ENCODE measurements at places on chromosomes 1 and 21.

DNA sequence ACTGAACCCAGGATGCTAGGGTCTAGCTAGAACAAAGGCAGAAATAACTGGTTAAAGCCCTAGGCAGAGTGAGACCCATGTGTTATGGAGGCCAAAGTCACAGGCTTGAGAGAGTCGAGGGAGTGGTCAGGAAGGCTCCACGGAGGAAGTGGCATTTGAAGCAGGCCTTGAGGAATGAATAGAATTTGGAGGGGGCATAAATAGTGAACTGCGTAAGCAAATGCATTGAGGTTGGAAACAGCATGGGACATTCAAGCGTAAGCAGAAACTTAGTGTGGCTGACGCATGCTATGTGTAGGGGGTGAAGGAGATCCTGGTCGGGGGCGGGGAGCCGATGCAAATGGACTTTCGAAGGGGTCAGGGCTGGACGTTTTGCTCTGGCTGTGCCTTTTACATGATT is 11.5 kb downstream of the AZIN2 start:
- no peak for DNase-seq

GRCh38 chr21:40255518-40256444 is 388.5 kb downstream of the PCP4 start:
- DNase-seq: no peak

DNA sequence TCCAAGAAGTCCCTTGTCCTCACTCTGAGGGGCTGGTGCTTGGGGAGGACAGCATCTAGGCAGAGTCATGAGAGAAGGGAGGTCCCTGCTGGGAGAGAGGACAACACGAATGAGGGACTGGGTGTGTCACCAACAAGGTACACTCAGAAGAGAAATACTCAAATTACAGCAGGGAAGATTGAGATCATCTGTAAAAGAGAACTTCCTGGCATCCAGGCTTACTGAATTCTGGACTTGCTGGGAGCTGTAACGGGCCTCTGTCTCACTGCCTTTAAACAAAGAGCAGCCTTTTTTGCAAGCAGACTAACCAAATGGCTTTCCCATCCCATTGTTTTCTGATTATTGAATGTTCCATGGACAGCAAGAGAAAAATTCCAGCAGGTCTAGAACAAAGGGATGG is 195.7 kb upstream of the RAB4A start:
- no peak for DNase-seq

GRCh38 chr1:109759513-109760334 is 4.0 kb downstream of the EPS8L3 start:
- no peak for DNase-seq

GRCh38 chr1:144101397-144102045 is 129.7 kb upstream of the FAM72C start:
- DNase-seq: no peak

DNA sequence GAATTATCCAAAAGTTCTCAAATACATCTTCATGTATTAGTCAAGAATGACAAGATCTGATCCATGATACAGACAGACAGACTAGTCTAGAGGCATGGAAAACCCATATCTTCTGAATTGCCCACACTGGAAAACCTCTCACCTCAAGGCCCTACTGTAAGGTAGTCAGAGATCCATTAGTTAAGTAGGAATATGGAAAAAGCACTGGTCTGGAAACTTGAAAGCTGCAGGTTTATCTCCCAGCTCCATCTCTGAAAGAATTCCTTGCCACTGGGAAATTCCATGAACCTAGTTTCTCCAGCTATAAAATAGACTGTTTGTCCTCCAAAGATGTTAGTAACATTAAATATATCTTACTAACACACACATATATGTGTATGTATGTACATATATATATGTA is 169.2 kb downstream of the AKT3 start:
- no peak for DNase-seq

GRCh38 chr1:114431026-114431425 is 80.0 kb downstream of the TRIM33 start:
- DNase-seq: no peak

GRCh38 chr21:34037009-34037795 is 36.2 kb upstream of the MRPS6 start:
- no peak for DNase-seq

DNA sequence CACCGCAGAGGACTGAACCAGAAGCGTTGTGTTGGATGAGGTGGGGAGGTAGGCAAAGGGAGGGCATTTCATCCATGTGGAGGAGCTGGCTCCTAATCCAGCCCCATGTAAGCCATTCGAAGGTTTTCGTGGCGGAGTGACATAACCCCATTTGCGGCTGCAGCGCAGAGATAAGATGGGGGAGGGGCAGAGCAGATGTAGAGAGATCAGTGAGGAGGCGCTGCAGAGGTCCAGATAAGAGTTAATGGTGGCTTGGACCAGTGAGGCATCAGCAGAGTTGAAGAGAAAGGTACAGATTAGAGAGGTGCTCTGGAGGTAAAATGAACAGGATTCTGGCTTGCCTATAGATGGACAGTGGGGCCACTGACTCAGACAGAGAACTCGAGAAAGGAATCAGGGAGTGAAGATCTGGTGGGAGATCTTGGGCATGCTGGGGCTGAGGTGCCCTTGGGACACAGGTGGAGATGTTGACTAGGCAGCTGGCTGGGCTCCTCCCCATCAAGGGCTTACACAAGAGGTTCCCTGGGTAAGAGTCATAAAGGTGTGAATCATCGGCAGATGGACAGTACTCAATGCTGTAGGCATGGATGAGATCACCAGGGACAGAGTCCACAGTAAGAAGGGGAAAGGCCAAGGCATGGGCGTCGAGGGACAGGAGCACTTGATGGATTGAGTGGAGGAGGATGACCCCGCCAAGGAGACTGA is 7.8 kb upstream of the PTPRF start:
- DNase-seq: no peak

DNA sequence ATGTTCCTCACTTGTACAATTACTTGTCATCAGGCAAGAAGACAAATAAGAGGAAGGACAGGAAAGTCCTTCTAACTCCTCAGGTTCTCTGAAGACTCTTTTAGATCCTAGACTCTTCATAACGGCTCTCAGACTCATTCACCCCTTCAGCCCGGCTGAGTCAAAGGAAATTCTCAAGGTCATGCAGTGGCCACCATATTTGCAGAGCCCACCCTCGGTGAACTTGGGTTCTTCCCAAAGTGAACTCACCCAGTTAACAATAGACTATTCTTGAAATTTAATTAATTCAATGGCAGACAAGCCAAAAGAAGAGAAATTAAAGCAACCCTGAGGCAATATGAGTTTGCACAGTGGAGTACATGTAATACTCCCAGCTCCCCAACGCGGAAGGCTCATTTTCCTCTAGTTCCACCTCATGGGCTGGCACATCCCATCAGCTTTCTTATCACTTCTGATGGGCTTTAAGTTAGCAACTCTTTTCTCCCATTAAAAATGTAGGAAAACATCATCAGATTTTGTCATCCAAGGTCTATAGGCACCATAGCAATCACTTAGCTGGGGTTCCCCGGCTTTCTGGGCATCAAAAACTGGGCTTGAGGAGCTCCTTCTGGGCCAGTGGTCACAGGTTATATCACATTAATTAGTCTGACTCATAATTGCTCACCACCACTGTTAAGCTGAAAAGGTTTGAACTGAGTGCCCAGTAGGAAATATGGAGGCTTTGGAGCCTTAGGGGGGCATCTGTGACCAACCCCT is 27.8 kb upstream of the TIAM1 start:
- DNase-seq: no peak

- DNase-seq: no peak
These were observed 17.0 kb downstream of the TRAF5 start for GRCh38 chr1:211343607-211344006.

DNA sequence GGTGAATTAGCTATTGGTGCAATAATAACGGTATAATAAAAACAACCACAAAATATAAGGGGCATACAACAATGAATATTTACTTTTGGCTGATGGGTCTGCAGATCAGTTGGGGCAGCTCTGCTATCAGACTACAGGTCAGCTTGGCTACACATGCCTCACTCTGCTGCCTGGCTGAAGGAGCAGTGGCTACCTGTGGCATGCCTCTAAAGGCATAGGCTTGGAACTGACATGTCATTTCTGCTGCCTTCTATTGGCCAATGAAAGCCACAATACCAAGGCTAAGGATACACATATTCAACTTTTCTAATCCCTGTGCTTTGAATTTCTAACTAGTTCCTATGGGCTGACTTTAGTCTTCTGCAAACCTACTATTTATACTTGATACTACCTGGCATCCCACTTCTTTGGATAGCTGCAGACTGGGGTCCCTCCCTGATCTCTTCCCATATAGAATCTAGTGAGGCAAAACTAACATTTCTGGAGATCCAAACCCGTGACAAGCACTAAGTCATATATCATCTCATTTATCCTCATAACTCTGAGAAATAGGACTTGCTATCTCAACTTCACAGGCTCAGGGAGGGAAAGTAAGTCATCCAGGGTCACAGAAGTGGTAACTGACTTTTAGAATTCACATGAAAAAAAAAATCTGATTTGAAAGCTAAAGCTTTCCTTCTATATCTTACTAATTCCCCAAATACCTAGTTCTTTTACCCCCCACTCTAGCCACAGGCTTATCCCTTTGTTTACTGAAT is 19.2 kb upstream of the SYDE2 start:
- no peak for DNase-seq

DNA sequence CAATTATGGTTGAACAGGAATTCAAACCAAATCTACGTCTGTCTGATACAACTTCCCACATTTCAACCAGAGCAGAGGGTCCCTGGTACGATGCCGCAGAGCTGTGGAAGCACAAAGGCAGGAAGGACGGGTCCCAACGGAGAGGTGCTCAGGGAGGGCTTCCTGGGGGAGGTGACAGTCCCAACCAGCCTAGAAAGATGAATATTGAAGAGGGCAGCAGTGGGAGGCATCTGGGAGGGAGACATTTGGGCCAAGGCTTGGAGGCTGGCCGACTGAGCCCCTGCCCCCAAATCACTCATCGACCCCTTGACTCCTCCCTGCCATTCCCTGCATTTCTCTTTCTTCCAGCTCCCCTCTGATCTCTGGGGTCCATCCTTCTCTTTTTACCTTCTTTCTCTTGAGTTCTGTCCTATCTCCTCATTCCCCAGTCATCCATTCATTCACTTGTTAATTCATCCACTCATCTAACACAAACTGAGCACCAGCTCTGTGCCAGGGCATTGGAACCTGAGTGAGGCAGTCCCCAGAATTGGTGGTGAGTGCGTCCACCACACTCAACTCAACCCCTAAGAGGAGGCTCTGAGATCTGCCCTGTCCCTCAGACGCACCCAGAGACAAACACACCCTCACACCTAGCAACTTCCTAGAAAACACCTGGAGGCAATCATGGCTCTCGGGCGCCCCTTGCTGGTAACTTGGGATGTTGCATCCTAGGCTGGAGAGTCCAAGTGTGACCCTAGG is 13.2 kb upstream of the CELA3B start:
- DNase-seq: peak; percentile 63

DNA sequence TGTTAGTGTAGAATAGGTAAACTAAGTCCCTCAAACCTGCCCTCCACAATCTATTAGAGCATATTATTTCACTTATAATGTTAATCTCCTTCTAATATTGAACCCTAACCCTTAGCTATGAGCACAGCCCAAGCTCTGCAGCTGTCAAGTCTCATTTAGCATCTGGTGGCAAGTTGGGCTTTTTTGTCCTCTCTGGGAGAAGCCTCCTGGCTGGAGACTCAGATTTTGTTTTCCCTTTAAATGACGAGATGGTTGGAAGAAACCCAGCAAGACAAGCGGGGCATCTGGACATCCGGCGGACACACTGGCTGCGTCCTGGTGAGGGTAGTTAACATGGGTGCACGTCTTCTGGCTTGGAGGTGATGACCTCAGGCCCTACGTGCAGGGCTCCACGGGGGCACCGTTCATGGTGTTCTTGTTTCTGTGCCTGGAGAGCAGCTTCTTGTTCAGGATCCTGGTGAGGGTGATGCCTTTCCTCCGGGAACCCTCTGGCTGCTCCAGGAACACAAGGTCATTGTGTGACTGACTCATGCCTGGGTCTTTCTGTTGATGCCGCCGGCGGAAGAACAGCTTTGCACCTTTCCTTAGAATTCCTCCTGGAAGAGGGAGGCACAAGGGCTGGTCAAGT is 9.7 kb upstream of the PRDM15 start:
- DNase-seq: no peak

- DNase-seq: no peak
These were observed 43.4 kb upstream of the MRPS6 start for GRCh38 chr21:34029743-34030528.

DNA sequence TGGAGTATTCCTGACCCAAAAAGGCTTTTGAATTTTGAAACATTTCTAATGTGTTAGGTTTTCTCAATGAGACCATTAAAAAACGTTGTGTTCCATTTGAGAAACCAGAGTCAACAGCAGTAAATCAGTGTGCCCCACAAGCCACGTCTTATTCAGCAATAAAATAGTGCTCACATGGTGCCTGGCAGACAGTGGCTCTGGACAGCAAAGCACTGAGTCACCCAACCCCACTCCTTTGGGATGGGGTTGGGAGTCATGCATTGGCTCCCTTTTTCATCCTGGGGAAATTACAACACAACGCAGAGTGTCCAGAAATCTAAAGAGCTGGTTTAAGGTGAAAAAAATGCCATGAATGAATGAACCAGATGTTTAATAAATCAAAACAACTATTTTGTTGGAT is 46.5 kb downstream of the KCNJ15 start:
- DNase-seq: no peak

- no peak for DNase-seq
These were observed 323.7 kb upstream of the FAM78B start for GRCh38 chr1:166490437-166490991.

DNA sequence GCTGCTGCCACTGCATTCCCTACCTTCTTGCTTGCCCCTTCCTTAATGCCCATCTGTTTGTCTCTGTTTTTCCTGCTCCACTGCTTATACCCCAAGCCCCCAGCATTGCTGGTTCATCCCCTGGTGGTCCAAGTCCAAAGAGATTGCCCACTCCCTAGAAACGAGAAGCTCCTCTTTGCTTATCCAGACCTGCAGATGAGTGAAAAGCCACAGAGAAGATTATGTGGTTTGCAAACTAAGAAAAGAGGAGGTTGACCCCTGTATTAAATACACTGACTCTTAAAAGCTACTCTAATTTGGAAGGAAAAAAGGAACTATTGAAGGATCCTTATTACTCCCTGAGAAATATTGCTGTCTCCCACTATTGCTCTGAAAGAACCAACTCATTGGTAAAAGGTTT is 146.8 kb upstream of the RAB4A start:
- DNase-seq: no peak

DNA sequence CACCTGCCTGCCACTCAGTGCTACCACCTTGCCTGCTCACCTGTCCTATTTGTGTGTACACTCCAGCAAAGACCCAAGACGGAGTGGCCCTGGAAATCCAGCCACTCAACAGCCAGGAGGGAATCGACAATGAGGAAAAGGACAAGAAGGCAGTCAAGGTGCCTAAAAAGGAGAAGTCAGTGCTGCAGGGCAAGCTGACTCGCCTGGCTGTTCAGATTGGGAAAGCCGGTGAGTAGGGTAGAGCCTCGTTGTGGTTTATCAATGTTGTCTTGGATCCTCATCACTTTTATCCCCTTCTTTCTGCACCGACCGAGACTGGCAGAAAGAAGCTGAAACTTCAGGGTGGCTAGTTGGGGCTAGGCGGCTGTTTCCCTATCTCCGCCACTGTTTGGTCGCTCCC is 61.4 kb upstream of the LAX1 start:
- DNase-seq: no peak

DNA sequence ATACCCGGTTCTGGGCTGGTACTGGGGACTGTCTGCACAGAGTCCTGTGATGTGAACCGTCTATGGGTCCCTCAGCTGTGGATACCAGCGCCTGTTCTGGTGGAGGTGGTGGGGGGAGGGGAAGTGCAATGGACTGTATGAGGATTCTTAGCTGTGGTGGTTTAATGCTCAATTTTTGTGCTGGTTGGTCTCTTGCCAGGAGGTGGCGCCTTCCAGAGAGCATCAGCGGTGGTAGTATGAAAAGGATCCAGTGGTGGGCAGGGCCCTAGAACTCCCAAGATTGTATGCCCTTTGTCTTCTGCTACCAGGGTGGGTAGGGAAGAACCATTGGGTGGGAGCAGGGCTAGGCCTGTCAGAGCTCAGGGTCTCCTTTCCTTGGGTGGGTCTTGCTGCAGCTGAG is 89.4 kb upstream of the B3GALT2 start:
- DNase-seq: no peak
